LoVo (cell line): ENCODE measurements at places on chromosomes 11 and 22.

DNA sequence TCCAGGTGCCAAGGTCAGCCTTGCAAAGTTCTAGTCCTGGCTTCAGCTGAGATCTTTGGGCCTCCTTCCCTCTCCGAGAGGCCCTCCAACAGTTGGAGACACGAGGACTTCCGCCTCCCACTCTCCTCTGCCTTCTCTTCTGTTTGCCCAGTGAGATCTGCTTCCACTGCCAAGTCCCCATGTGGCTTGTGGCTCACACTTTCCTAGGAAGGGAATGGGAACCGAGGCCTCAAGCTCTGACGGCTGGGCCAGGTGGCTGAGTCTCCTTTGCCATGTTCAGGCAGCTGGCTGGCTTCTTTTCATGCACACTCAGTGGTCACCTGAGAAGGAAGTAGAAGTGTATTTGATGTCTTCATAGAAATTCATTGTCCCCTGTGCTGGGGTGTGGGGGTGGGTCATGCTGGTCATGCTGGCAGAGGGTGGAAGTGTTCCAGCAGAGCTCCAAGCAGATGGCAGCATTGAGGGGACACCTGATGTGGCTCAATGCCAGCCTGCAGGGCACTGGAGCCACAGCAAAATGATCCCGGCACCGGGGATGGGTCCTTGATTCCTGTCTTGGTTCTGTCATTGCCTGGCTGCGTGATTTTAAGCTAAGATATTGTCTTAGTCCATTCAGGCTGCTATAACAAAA, 130.4 kb downstream of the ADAMTS15 start:
- no peak for DNase-seq

- peak; percentile 49 for DNase-seq
Observed at GRCh38 chr22:30605449-30606110, 1.4 kb upstream of the TCN2 start.

- DNase-seq = peak; percentile 67
Observed at GRCh38 chr11:34929794-34930763, 13.7 kb downstream of the PDHX start.

GRCh38 chr22:21823740-21824444, 43.6 kb downstream of the MAPK1 start:
- DNase-seq = no peak

- no peak for DNase-seq
Observed at GRCh38 chr11:35216962-35217678, 78.1 kb downstream of the CD44 start.

DNA sequence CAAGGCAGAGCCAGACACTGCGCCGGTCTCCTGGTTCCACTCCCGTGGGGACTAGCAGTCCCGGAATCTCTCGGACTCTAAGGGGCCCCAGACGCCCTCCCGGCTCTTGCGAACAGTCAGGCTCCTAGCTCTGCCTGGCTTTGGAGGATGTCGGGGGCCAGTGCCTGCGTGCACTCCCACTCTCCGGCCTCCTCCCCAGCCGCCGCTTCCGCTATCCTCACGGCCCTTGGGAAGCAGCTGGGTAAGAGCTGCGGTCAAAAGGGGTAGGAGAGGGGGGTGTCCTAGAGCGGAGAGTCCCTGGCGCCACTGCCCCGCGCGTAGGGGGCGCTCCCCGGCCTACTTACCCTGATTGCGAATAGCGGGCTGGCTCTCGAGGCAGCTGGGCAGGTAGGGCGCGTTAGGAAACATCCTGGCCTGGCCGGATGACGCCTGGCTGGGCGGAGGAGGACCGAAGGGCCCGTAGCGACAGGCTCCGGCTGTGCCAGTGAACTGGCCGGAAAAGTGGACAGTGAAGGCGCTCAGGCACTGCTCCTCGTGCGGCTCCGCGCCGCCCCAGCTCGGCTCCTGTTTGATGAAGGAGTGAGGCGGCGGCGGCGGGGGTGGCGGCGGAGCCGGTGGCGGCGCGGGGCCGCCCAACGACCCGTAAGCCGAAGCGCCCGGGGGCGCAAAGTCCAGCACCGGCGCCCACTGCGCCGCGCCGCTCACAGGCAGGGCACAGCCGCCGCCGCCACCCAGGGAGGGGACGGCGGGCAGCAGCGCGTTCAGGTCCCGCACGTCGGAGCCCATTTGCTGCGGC, 785 bp downstream of the WT1 start:
- DNase-seq = no peak

GRCh38 chr11:132784441-132784840, 747.9 kb downstream of the OPCML start:
- DNase-seq = no peak

DNA sequence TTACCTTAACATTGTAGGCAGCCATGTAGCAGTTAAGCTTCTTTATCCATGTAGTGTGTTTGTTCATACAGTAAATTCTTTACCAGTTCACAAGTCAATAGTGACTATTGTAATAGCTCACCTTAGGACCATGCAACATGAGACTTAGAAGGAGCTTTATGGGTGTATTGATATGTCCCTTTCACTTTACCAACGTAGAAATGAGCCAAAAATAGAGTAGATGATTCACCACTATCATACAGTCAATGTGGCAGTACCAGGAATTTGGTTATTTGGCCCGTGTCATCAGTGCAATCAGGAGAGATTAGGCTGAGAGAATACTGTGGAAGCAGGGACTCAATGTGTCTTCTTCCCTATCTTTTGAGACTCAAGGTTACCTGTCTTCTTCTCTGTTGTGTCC, 4.7 kb downstream of the ZDHHC13 start:
- DNase-seq = no peak

GRCh38 chr11:72630104-72630852, 43.9 kb downstream of the PDE2A start:
- DNase-seq = no peak

DNA sequence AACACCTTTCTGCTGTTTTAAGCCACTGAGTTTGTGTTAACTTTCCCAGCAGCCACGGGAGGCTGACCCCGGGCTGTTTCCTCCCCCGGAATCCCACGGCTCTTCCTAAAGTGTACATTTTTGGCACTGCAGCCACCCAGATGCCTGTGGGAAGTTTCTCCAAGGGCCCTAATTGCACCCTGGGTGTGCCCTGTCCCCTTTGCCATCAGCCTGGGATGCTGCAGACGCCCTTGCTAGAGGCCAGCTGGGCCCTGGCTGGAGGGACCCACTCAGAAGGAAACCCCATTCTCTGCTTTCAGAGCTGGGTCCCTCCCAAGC, 883.3 kb downstream of the BRD1 start:
- DNase-seq = no peak

GRCh38 chr11:101617735-101618332, 34.0 kb upstream of the TRPC6 start:
- no peak for DNase-seq

- DNase-seq = no peak
Observed at GRCh38 chr11:44952500-44953260, 2.0 kb upstream of the TP53I11 start.

DNA sequence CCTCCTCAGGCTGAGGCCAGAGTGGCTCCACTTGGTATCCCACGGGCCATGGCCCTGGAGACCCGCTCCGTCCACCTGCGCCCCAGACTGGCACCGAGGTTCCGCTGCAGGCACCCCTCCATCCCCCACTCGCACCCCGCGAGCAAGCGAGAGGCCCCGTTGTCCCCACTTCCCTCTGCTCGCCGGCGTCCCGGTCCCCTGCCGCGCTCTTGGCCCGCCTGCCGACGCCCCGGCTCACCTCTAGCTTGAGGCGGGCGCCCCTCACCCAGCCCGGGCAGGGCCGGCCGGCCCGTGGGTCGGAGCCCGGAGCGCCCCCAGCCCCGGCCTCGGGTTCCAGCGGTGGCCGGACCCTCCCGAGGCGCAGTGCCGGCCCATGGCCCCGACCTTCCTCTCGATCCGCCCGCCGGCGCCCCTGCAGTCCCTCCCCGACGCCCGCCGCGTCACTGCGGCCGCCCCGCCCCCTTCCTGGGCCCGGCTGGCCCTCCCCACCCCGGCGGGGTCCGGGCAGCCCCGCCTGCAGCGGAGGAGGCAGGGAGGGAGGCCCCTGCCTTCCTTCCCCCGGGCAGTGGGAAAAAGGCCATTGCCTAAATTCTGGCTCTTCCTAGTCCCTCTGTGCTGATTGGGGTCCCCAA, at the start of gene PITPNM1:
PITPNM1 (minus strand) TSS at position 414 of the 632 bp plus-strand sequence. CDS start 1,183 bp downstream, outside the sequence.
- DNase-seq = peak; percentile 71

DNA sequence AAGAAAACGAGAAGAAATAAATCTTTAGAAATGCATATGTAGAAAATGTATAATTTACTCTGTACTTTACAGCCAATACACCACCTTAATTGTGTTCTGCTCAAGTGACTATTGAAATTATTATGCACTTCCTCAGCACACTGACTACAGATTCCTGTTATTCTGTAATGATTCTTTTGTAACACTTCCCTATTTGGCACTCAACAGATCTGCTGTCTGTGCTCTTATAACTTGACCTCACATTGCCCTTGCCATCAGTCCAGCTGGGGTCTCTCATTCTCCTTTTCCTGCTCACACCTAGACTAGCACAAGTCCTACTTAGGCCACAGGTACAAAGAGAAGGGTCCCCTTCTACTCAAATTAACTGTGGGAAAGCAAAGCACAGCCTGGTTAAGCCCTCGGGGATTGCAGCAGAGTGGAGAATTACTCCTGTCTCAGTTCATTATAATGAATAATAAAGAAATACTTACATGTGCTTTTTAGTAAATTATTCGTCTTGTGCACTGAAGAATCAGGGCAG, 860.4 kb downstream of the OPCML start:
- DNase-seq = no peak
